ENCODE measurements at places on chromosomes 6 and 20.
A peak's percentile ranks its signal among the peaks of the same experiment; 100 is the strongest.

- no peak for DNase-seq
Measured at GRCh38 chr6:148981515-148981914, 234.7 kb downstream of the UST start.

- DNase-seq, result no peak
Measured at GRCh38 chr6:76000629-76001028, 71.8 kb downstream of the IMPG1 start.

- no peak for DNase-seq
Measured at GRCh38 chr6:5995949-5996713, 10.6 kb downstream of the NRN1 start.

GRCh38 chr6:40520678-40521077, 66.5 kb downstream of the LRFN2 start:
- DNase-seq, result no peak

DNA sequence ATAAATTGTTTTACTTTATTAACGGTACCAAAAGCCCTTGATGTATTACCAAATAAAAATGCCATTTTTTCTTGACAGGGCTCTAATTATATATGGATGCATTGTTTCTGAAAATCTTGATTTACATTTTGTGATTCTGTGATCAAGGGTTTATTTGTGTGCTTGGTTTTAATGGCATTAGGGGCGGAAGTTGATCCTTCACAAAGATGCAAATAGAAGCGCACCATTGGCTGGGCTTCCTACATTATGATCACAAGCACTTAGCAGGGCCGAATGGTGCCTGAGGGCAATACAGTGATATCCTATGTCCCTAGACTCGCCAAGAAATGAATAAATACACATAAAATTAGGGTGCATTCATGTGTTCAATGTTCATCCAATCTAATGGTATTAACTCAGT, 172.9 kb upstream of the UST start:
- DNase-seq, result no peak

GRCh38 chr6:127907960-127908640, 7.2 kb upstream of the THEMIS start:
- no peak for DNase-seq

GRCh38 chr6:49855221-49855620, 11.1 kb downstream of the CRISP1 start:
- no peak for DNase-seq

GRCh38 chr6:131523988-131524673, 48.9 kb upstream of the ARG1 start:
- no peak for DNase-seq

DNA sequence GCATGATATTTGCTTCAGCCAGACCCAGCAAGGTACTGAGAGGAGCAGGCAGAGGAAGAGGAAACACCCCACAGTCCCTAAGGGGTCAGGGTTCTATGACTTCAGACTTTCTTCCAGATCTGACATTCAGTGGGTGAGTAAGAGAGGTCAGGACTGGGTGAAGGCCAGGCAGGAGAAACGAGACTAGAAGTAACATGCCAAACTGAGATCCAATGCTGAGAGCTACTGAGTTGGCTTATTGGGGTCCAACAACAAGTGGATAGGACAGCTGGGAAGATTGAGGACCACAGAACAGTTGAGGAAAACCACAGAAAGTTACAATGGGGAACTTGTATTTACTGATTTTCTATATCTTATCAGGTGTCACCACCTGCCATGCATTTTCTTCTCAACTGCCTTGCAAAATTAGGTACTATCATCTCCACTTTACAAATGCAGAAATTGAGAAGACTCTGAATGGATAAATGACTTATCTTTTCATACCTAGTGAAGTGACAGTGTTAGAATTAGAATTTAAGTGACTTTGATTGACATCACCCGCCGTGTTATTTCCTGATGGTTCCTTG, 43.8 kb upstream of the HIVEP1 start:
- DNase-seq, result no peak

- peak; percentile 84 for DNase-seq
Measured at GRCh38 chr6:24721461-24722215, 2.7 kb upstream of the C6orf62 start.

- DNase-seq, result no peak
Measured at GRCh38 chr6:28542440-28543296, 17.0 kb downstream of the GPX5 start.

DNA sequence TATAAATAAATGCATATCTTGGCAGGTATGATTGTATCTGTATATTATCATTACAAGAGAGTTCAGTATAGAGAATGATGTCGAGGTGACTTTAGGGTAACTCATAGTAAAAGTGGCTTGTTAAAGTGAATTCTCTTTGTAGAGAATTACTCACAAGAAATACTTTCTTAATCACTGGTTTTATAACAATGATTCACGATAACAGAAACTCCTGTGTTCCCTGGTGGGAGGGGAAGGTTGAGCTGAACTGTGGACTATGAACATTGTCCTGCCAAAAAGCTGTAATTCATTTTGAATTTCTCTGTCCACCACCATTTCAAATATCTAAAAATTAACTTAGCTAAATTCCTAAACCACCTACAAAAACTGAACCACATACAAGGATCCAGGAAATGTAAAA, 7.7 kb downstream of the TPMT start:
- no peak for DNase-seq

GRCh38 chr6:116550796-116551195, 2.8 kb upstream of the CALHM4 start:
- no peak for DNase-seq

GRCh38 chr6:20483887-20484497, 50.3 kb upstream of the CDKAL1 start:
- no peak for DNase-seq

- no peak for DNase-seq
Measured at GRCh38 chr6:29953001-29953441, 10.7 kb downstream of the HLA-A start.

GRCh38 chr20:7161690-7162089, 394.2 kb downstream of the BMP2 start:
- no peak for DNase-seq

GRCh38 chr20:21100578-21101452, 5.3 kb downstream of the LINC00237 start:
- DNase-seq, result no peak

DNA sequence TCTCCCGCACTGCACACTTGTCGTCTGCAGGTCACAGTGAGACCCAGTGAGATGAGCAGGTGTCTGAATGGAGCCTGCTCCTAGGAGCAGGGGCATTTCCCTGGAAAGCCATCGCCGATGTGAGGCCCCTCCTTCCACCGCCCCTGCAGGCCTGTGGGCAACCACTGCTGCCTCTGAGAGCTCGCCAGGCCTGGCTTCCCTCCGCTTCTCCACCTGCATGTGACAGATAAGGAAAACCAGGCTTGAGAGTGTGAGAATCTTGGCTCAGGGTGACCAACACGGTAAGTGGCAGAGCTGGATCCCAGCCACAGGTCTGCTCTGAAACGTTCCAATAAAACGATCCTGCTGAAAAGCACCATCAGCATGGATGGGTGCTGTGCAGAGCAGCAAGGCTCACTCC, 332.8 kb downstream of the CDH4 start:
- DNase-seq, result no peak

GRCh38 chr6:120273411-120273810, 923.9 kb upstream of the MAN1A1 start:
- no peak for DNase-seq

DNA sequence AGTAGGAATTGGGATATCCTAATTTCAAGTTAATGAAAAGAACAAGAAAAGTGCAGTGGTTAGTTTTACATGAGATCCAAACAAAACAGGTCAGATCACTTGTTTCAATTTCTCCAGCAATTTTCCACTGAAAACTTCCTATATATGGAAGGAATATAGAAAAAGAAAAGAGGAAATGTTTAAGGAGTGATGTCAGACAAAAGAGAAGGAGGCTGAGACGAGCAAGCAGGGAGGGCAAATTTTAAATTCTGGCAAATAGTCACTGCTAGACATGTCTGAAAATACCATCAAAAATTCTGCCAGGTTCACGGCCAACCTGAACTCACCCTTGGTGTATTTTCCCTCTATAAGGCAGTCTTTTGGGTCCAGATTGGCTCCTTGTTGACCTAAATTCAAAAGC, 9.5 kb upstream of the NUP153 start:
- no peak for DNase-seq

DNA sequence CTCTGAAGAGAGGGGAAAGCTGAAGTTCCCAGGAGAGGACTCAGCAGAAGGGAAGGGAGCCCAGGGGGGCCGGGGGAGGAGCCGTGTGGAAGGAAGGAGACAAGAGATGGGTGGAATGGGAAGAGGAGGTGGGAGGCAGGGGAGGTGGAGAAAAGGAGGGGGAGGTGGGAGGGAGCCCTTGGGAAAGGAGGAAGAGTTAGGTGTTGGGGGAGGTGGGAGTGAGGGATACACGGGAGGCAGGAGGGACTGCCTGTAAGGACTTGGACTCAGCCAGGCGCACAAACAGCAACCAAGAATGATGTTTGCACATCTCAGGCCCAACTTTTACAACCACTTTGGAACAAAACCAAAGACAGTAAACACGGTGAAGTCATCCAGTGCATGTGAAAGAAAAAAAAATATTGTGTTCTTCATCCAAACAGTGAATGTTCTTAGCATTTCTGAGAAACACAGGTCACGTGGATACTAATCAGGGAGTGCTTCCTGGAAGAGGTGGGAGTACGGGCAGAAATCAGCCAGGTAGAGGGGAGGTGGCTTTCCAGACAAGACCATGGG, 17.4 kb upstream of the LSM14B start:
- no peak for DNase-seq

DNA sequence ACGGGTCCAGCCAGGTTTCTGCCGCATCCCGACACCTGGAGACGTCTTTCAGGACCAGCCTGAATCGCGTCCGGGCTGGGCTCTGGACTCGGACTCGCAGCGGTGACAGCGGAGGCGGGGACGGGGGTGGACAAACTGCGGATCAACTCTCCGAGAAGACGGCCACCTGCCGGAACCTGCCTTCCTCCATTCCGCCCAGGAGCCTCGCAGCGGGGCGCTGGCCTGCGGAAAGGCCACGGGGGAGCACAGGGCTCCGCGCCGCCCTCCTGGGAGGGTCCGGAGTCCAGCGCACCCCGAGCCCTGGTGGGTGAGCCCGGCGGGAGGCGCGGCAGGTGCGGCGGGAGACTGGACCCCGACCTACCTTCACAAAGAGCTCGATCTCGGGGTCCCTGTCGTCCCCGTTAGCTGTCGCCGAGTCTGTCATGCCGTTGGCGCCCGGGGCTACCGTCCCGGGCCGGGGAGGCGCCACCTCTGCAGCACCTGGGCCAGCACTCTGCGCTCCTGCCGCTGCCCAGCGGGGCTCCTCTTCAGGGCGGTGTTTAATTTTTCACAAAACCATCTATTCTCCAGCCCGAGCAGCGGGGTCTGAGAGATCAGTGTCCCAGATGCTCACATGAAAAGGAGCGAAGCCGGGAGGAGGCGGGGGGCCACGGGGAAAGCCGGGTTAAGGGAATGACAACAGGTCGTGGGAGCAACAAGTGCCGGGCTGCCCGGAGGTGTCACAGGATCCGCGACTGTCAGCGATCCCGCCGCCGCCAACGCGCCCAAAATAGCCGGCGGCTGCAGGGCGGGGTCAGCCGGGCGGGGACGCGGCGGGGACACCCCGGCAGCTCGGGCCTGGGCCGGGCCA, at the start of gene CLIC5:
TSS of gene CLIC5 (minus strand) at position 742 of the 850 bp plus-strand sequence. CDS start at position 424, 318 bp downstream.
- DNase-seq, result no peak

GRCh38 chr6:26141378-26141904, 54.2 kb downstream of the HFE start:
- DNase-seq, result no peak

DNA sequence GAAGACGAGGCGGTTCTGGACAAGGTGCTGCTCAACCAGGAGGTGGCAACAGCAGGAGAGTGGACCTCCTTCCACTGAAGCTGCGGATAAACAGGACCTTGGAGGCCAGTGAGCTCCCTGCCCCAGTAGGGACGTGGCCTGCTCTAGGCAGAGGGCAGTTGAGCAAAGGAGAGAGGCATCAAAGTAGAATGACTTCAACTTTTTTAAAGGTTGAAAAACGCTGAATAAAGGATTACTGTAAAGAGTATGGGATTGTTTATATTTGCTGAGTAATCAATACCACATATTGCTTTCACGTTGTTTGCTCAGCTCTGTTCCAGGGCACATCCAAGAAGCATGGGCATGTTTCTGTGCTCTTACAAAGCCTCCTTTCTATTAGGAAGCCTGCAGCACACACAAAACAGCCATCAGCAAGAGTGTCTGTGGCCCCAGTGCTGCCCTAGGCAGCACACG, 48.1 kb downstream of the ERMARD start:
- no peak for DNase-seq

DNA sequence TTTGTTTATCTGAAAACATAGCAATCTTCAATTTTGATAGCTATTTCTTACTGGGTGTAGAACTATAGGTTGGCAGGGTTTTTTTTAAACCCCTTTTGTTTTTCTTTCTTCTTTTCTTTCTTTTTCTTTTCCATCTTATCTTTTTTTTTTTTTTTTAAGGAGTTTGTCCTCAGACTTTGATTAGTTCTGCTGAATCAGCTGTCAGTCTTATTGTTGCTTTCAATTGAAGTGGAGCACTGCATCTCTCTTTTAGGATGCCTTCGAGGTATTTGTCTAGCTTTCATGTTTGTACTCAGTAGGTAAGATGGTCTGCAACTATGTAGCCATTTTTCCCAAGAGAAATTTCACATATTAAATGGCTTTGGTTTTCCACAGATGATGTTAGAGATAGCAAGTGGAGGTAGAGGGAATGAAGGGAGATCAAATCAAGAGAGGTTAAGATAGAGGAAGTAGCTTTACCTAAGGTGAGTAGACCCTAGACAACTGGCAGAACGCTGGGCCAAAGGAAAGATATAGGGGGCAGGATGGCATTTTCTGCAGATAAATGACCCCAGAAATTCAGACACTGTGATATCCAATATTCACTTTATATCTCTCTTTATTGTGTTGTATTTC, 137.1 kb downstream of the BCAS1 start:
- no peak for DNase-seq

- no peak for DNase-seq
Measured at GRCh38 chr6:136983687-136984086, 61.1 kb downstream of the IL20RA start.

DNA sequence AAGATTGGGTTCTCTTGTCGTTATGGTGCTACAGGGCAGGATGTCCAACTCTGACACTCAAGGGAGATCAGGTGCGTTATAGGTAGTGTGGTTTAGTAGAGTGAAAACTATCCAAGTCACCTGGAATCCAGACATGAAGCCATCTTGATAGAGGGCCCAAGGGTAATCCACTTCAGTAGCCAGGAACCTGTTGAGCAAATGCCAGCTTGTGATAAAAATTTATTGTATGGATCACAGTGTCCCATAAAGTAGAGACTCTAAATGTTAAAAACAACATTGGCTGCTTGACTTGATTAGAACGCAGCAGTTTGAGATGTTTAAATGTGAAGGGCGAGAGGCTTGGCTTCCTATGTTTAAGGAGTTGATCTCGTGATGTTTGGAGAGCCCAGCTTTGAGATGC, 105.7 kb upstream of the GMDS start:
- DNase-seq, result no peak

GRCh38 chr6:130037207-130037811, 18.9 kb downstream of the L3MBTL3 start:
- no peak for DNase-seq
